ENCODE measurements at places on chromosomes 6 and 20. TPM values are rescaled to one million over a fixed set of nuclear protein-coding genes. Genes with fewer than 3 reads are reported as not detected.

- H3K4me1 ChIP-seq = peaks cover 14% of the 10 kb centered on the region
- H3K27me3 ChIP-seq = no peaks in the 10 kb centered on the region
- no peak for DNase-seq
- no peak overlapping the region for H3K4me3 ChIP-seq
- no peak overlapping the region for H3K27ac ChIP-seq
- H3K36me3 ChIP-seq = no peaks in the 10 kb centered on the region
Measured at GRCh38 chr6:107621229-107621937, 131.5 kb downstream of the SOBP start.

DNA sequence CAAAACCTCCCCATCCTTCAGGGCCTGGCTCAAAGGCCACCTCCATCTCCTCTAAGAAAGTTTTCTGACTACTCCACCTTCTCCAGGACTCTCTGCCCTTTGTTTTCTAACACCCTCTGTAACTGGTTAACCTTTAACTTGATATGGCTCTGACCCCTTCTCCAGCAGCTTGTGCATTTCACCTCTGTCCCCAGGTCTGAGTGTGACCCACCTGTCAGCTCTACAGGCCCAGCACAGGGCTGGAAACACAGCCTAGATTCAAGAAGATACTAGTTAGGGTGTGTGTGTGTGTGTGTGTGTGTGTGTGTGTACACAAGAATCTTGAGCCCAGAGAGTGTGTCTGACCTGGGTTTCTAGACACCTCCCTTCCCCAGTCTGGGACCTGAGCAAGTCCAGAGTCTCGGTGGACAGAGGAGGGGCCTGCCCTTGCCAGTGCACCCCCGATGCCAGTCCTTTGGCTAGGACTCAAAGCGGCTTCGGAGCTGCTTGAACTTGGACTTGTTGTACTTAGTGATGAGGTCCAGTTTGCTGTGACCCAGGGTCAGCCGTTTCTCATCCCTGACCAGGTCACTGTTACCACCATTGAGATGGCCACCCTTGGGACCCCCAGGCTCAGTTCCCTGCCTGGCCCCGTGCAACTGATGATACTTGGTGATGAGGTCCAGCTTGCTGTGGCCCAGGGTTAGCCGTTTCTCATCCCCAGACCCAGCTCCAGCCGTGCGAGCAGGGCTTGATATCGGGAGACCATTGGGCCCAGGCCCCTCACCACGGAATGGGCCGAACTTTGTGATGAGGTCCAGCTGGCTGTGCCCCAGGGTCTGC, 1.7 kb upstream of the EIF6 start:
- no peaks in the 10 kb centered on the region for H3K36me3 ChIP-seq
- peaks cover 3% of the 10 kb centered on the region for H3K4me1 ChIP-seq
- no peaks in the 10 kb centered on the region for H3K27me3 ChIP-seq

GRCh38 chr6:35739645-35740524, 3.1 kb downstream of the ARMC12 start:
- H3K27me3 ChIP-seq = no peaks in the 10 kb centered on the region
- DNase-seq = no peak
- H3K27ac ChIP-seq = no peak overlapping the region
- H3K4me3 ChIP-seq = no peak overlapping the region
- no peaks in the 10 kb centered on the region for H3K36me3 ChIP-seq

- no peak overlapping the region for H3K4me3 ChIP-seq
- no peak for DNase-seq
- no peaks in the 10 kb centered on the region for H3K27me3 ChIP-seq
- H3K36me3 ChIP-seq = no peaks in the 10 kb centered on the region
- H3K4me1 ChIP-seq = peaks cover 12% of the 10 kb centered on the region
Measured at GRCh38 chr6:56688521-56688920, 45.8 kb upstream of the DST start.

GRCh38 chr20:17872434-17872833, 96.2 kb downstream of the SNX5 start:
- no peak for DNase-seq
- H3K4me1 ChIP-seq = peaks cover 8% of the 10 kb centered on the region
- no peak overlapping the region for H3K4me3 ChIP-seq
- H3K27me3 ChIP-seq = no peaks in the 10 kb centered on the region
- H3K36me3 ChIP-seq = no peaks in the 10 kb centered on the region

- no peaks in the 10 kb centered on the region for H3K27me3 ChIP-seq
- no peaks in the 10 kb centered on the region for H3K4me1 ChIP-seq
- DNase-seq = peak; percentile 4
- no peak overlapping the region for H3K4me3 ChIP-seq
- H3K27ac ChIP-seq = no peak overlapping the region
Measured at GRCh38 chr6:4637691-4638433, 138.3 kb upstream of the CDYL start.

GRCh38 chr6:16058201-16058928, 70.5 kb upstream of the MYLIP start:
- H3K4me3 ChIP-seq = no peak overlapping the region
- DNase-seq = no peak
- no peak overlapping the region for H3K27ac ChIP-seq
- H3K36me3 ChIP-seq = no peaks in the 10 kb centered on the region

EPHA7 gene
- polyA plus RNA-seq = not detected

DTNBP1 gene
- polyA plus RNA-seq = 28.0 TPM

HMGCLL1 gene
- not detected for polyA plus RNA-seq

FKBP5 gene
- 114 TPM for polyA plus RNA-seq

B4GALT5 gene
- polyA plus RNA-seq = 2.0 TPM

Measured in GM12878 (cell line).